Fibroblast of lung (primary cell): ENCODE measurements at places on chromosomes 4 and X.

DNA sequence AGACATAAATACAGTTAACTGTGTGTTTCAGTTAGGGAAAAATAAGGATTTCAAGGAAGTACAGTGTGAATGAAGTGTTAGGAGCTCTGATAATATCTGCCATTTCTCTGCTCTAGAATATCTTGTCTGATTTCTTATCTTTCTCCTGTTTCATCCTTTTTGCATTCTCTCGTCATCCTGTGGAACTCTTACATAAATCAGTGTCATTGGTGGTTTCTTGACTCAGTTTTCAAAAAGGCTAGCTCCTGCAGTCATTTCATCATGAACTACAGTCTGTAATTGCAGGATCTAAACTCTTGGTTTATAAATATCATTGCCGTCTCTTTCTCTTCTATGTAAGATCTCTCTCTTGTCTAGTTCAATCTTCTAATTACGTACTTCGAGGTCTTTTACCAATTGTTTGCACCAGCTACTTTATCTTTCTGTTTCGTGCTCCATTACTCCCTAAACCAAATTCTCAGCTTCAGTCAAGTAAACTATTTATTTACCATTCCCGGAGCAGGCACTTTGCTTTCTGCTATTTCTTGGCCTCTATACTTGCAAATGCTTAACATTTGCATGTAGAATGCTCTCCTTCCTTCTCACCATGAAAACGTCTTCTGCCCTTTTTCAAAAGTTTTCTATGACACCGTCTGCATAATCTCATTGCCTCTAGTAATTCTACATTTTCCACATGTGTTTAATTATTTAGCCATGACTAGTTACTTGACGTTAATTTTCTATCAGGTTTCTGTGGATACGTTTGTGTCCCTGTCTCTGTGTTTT is 294.0 kb downstream of the TENM3 start:
- peak; percentile 62 for DNase-seq

DNA sequence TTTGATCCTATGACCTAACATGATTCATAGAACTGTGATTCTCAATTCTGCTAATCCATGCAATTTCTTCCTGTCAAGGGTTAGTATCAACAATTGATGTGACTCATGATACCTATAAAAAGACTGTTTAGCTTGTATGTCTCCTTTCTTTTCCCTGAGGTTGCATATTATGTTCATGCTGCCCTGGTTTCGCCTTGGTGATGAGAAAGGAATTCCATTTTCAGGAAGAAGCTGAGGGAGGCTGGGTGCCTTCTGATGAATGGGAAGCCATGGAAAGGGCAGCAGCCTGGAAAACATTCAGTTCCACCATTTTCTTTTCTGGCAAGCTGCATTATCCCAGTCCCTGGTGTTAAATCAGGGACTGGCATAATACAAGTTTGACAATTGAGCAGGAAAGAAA is 976.5 kb downstream of the RPA4 start:
- peak; percentile 61 for DNase-seq

- DNase-seq, result no peak
Measured at GRCh38 chrX:105463473-105463872, 243.0 kb upstream of the TEX13A start.

- peak; percentile 62 for DNase-seq
Measured at GRCh38 chr4:120709991-120710390, 212.5 kb downstream of the PRDM5 start.

DNA sequence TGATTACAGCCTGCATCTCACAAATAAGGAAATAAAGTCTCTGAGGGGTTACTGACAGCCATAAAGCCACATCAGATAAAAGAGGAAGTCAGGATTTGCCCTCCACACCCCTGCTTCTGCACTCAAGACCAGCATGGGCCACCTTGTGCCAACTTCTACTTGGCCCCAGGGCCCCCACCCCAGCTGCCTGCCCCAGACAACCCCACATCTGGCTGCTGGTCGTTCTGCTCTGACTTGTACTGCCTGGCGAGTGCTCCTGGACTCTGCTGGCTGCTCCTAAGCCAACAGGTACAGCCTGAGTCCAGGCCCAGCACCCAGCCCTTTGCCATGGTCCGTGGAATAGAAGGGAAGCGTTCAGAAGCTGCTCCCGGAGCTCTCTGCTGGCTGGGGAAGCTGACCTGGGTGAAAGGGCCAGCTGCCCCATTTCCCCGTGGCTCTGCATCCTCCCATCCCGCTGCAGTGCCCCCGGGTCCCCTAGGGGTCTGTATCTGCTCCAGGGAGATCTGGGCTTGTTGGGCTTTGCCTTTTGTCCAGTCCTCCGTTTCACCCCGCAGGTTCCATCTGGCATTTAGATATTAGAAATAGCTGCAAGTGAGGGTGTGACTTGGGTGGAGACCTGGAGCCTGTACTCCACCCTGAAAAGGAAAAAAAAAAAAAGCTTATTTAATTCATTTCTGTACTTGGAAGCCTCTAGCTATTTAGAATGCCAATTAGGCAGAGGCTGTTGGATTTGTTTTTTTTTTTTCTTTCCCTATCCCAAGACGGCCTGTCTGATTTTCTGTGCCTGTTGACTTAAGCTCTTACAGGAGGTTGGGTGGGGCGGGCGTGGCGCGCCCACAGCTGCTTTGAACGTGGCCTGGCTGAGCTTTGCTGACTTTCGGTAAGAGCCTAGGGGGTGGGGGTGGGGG is 194.7 kb downstream of the PTTG2 start:
- DNase-seq, result no peak

DNA sequence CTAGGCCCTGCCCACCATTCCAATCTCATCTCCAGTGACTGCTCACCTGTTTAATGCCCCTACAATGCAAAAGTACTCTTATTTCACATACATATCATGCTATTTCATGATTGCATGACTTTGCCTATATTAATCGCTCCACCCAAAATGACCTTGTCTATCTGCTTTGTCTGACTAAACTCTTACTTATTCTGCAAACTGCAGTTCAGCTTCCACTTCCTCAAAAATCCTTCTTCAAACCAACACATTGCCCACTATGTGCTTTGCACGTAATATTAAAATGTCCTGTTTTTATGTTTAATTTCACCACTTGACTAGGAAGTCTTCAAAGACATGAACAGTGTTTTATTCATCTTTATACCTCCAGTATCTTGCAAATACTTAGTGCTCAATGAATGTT is 229.6 kb downstream of the OPHN1 start:
- DNase-seq, result no peak

DNA sequence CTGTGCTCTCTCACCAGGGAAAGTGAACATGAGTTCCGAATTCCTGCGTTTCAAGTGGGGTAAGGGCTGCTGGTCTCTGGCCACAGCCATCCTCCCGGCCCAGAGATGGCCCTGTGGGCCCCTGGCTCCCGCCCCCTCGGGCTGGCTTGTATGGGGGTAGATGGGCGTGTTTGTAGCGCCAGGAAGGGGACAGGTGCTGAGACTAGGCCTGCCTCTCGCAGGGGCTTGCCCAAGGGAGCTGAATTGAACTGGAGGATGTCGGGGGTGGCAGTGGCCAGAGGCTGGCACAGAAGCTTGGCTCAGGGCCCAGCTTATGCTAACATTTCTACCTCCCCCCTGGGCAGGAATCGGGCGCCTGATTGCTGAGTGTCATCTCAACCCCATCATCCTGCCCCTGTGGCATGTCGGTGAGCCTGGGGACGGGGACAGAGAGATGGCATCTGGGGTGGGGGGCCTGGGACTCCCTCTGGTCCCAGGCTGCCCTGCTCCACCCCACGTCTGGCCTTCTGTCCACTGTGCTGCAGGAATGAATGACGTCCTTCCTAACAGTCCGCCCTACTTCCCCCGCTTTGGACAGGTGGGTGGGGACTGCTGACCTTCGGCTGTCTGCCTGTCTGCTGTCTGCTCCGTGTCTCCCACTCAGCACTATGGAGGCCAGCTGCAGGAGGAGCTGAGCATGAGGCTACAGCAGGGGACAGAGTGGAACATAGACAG is 8.5 kb downstream of the TAFAZZIN start:
- DNase-seq, result no peak
